Stimulated activated CD4-positive, alpha-beta T cell treated with anti-CD3 and anti-CD28 coated beads, Interleukin-2, amount 100 ng/mL, for 48 hours (primary cell): ENCODE measurements at places on chromosomes 5 and 9.

- no peak for DNase-seq
Observed at GRCh38 chr5:10903786-10904560, 142.9 kb upstream of the DAP start.

DNA sequence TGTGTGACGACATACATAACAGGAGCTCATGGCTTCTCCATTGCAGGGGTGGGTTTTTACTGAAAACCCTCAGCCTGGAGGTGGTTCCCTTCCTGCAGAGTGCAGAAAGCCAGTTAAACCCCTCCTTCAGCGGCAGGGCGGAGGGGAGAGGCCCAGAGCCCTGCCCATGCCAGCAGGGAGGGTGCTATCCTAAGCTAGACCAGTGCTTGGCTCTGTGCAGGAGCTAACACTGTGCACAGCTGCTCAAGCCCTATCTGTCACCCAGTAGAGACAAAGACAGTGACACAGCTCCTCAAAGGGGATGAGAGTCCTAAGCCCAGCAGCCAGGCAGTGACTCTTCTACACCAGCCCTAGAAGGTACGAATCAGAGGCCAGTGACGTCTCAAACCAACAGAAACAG lies 70.0 kb upstream of the ZSWIM6 start:
- no peak for DNase-seq

DNA sequence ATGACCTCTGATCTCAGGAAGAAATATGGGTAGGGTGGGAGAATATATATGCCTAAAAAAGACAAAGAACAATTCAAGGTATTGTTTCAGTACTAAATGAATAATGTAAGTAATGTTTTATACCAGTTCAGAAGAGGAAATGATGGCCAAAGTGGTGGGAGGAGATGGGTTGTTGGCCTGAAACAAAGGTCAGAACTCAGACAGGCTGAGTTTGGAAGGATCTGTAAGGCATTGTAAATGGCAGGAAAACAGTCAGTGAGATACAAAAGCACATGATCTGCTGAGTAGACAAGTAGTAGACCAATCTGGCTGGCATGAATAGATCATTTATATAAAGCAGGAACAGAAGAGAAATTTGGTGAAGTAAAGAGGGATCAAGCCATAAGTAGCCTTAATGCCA lies 175.8 kb upstream of the PLCXD3 start:
- no peak for DNase-seq

DNA sequence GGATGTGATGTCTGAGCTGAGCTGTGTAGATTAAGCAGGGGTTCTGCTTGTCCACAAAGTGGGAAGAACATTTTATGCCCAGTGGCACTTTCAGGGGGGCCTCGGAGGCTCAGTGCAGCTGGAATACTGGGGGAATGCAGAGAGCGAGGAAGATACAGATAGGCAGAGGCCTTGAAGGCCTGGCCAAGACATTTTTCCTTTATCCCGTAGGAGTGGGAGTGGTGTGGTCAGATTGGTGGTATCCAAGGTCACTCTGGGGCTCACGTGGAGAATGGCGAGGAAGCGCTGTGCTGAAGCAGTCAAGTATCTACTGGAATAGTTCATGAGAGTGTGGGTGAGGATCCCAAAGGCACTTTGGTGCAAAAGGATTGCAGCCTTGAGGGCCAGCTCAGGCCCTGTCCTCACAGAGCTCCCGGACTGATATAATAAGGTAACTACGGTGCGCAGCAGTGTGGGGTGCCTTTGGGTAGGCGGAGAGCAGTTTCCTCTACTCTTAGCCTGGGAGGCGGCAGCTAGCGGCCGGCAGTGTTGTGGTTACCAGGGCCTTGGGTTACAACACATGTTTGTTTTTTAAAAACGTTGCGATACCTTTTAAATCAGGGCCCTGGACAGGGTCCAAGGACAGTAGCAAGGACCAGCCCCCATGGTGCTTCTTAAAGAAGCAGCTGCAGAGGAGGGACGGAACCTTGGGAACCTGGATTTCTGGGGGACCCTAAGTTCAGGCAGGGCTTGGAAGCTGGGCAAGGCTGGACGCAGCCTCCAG lies 10.8 kb upstream of the CCDC69 start:
- no peak for DNase-seq

GRCh38 chr5:40796487-40796889 lies 1.7 kb downstream of the PRKAA1 start:
- no peak for DNase-seq

GRCh38 chr5:176922817-176923216 lies 23.7 kb upstream of the HK3 start:
- DNase-seq: no peak

DNA sequence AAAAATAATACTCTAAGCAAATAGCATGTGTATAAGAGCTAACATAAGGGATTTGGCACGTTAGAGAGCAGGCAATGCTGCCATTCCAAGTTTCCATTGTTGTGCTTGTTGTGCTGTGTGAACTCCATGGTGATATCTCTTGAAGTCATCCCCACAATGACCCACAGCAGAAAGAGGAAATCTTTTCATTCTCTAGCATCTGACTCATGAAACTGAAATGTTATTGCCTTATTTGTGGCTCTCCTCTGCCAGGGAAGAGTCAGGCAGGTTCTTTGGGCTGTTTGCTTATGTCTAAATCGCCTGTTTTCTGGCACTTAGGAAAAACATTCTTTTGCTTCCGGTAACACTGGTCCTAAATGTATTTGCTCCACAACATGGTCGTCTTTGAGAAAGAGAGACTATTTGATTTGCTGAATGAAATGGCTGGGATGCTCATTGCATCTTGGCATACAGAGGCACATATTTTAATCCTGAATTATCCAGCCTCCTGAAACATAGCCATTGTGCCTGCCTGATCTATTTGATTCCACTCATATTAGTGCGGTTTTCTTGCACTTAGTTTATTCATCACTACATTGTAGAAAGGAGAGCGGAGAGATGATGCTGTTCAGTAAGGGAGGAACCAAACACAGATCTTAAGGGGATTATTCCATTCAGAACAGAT lies 188.8 kb downstream of the CSNK1G3 start:
- no peak for DNase-seq

DNA sequence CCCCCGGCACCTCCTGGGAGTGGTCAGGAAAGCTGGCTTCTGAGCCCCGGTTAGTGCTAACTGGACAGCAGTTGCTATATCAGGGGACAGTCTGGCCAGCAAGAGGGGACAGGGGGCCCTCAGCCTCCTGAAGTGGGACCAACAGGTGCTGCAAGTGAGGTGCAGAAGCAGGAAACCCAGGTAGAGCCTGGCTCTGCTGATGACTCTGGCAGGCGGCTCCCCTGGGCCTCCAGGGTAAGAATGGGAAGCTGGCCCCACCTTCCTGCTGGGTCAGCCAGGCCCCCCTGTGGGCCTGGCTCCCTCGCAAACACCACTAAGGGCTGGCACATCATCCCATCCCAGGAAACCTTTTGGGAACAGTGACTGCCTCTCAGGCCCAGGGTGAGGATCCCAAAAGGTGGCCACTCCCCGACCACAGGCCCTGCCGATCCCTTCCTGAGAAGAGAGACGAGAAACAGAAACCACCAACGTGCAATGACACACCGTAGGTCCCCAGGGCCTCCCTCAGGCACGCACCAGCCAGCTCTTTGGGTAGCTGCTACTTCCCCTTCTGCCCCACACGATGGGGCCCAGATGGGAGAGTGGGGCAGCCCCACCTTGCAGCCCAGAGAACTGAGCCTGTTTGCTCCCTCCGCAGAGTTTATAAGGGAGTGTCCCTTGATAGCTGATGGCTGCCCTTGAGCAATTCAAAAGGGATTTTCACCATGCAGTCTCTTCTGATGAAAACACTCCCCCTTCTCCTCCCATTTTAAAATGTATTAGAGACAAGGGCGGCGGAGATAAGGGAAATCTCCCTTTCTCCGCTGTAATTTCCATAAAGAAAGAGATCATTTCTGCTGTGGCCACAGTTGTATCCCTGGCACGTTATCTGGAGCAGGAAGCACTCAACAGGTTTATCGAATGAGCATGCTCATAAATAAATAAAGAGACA lies 76.8 kb downstream of the STK10 start:
- peak; percentile 73 for DNase-seq

GRCh38 chr5:55441107-55441771 lies 93.5 kb downstream of the PLPP1 start:
- no peak for DNase-seq

DNA sequence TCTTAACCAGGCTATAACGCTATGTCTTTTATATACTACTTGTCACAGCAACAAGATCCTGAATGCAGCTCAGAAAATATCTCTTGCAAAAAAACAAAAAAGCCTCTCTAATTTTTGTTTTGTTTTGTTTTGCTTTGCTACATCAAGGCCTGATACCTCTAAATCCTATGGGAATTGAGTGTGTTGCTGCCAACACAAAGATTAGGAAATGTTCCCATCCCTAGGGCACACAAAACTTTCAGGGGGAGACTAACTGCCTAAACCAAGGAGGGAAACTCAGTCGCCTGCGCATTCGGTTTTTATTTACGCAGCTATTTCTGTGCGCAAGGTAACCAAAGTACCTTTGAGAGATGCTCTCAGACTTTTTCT lies 1.7 kb downstream of the SSBP2 start:
- no peak for DNase-seq

GRCh38 chr5:3489239-3489843 lies 106.3 kb upstream of the IRX1 start:
- no peak for DNase-seq

DNA sequence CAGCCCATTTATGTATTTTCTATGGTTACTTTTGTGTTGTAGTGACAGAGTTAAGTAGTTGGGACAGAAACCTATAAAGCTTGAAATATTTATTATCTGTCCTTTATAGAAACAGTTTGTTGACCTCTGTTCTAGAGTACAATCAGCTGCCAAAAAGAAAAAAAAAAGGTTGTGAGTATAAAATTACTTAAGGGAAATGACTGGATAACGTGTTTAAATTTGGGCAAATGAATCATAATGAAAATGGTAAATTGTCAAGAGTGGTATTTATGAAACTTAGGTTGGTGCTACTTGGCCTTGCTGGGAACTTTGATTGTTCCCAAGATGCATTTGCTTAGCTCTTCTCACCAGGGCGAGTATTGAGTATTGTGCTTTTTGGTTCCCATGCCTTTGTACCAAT lies 70.2 kb upstream of the IL6ST start:
- DNase-seq: no peak

GRCh38 chr5:40551496-40552491 lies 127.9 kb upstream of the PTGER4 start:
- DNase-seq: no peak

- DNase-seq: no peak
Observed at GRCh38 chr5:96743065-96743768, 64.5 kb downstream of the ERAP1 start.

GRCh38 chr5:117812861-117813260 lies 1175.5 kb downstream of the DTWD2 start:
- no peak for DNase-seq

GRCh38 chr9:71770170-71770569 lies 1.9 kb upstream of the CEMIP2 start:
- no peak for DNase-seq

DNA sequence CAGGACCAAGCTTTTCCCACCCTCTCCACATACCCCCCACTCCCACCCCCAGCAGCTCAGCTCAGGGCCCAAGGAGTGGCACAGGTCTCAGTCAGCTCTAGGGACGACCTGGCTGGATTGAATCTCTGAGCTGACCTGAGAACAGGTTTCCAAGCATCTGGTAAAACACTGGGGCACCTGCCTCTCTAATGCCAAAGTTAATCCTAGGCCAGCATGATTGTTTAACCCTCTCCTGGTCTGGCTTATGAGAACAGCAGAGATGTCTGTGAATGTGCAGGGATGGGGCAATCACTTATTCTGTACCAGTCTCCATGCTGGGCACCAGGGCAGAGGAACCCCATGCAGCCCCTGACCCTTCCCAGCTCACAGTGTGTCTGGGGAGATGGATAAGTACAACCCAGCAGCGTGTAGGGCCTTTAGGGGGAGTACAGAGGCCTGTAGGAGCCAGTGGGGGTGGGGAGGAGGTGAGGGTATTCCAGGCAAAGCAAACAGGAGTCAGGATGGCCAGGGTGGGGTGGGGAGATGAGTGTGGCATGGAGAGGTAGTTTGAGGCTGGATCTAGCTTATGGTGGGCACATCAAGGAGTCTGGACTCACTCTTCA lies 678 bp upstream of the KIF12 start:
- DNase-seq: no peak

DNA sequence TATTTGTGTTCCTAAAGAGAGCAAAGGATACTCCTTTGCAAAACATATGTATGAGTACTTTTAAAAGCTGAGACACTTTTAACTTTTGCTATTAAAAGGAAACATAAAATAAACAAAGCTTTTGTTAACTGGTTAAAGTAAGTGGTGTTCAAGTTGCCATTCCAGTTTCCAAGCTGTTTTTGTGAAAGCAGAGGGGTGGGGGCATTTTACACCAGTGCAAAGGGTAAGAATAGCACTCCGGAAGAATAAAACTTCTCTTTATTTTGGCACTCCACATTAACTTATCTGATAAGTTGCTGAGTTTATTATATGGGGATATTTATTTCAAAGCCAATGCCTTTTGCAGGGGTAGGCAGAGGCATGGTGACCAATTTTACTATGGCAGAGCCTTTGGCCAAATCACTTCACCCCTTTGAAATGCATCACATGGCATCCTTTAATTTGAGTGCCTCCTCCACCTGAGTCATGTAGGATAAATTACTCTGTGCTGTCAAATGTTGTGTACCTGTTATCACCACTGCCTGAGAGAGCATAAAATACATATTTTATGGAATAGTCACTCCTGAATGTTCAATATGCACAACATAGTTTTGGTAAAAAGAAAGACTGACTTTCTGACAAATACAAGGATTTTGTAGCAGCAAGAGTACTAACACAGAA lies 62.9 kb downstream of the MLLT3 start:
- no peak for DNase-seq

GRCh38 chr9:114387680-114388356 lies at the start of gene AKNA:
Gene AKNA (minus strand): TSS chr9:114387982. CDS start chr9:114381333, 6,649 bp downstream.
- peak; percentile 70 for DNase-seq

DNA sequence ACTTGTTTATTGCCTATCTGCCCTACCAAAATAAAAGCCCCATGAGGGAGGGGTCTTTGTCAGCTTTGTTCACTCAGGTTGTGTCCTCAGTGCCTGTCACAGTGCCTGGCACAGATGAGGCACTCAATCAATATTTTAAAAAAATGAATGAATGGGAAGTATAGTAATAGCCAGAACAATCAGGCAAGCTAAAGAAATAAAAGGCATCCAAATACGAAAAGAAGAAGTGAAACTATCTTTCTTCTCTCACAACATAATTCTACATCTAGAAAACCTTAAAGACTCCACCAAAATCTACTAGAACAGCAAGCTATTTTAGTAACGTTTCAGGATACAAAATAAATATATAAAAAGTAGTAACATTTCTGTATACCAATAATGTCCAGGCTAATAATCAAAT lies 37.8 kb upstream of the C5orf63 start:
- no peak for DNase-seq

DNA sequence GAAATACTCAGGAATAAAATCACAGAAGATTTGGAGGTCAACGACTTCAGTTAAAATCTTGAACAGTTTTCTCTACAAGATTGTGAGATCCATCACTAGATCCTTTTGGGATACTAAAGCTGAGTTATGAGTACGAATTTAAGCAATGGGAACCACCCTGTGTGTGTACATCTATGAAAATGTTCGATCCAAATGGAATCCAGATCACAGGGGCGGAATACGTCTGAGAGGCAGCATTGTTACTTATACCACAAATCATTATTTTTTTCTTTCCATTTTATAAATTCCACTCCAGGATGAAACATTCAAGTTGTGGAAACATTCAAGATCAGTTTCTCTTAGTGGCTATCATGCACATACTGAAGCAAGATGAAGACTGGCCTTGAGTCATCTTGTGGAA lies 239.3 kb upstream of the PAPPA start:
- no peak for DNase-seq

GRCh38 chr9:85536076-85536475 lies 205.7 kb downstream of the AGTPBP1 start:
- no peak for DNase-seq
